GM12878 (cell line): ENCODE measurements at places on chromosomes 11 and 22.
A peak's percentile ranks its signal among the peaks of the same experiment; 100 is the strongest.

- H3K4me3 ChIP-seq: no peak overlapping the region
- H3K27me3 ChIP-seq: no peaks in the 10 kb centered on the region
Observed at GRCh38 chr11:43278193-43278956, 33.4 kb upstream of the API5 start.

DNA sequence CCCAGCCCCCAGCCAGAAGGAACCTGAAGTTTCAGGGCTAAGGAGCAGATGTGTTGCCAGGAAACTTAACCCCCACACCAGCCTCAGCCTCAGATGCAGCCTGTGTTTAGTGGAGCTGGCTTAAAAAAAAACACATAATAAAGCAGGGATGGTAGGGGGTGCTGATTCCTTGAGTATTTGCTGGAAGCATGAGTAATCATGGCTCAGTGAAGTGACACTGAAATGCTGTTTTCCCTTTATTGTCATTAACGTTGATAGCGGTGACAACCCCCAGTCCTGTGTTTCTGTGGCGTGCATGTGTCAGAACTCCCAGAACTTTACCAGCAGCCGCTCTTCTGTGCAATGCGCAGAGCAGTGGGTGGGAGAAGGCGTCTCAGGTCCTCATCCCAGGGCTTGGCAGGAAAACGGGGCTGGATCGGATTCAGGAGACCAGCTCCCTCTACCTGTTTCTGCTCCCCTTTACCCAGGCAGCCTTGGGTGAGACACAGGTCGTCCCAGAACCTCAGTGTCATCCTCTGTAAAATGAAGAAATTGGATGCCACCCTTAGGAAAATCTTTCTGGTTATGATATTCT is 1282.1 kb downstream of the TBC1D22A start:
- H3K36me3 ChIP-seq: no peaks in the 10 kb centered on the region
- peak overlapping the region; percentile 18; the same call in 1 of the 2 replicates for H3K27ac ChIP-seq
- H3K4me3 ChIP-seq: no peak overlapping the region
- DNase-seq: no peak

- no peak for DNase-seq
- H3K27ac ChIP-seq: no peak overlapping the region
- H3K4me1 ChIP-seq: no peaks in the 10 kb centered on the region
- no peaks in the 10 kb centered on the region for H3K27me3 ChIP-seq
- no peak overlapping the region for H3K4me3 ChIP-seq
Observed at GRCh38 chr22:50694099-50694605, 21.5 kb downstream of the SHANK3 start.

- DNase-seq: no peak
- no peak overlapping the region for H3K4me3 ChIP-seq
Observed at GRCh38 chr22:24687322-24687721, 84.3 kb downstream of the GGT1 start.

- H3K36me3 ChIP-seq: peaks cover 32% of the 10 kb centered on the region
- peaks cover 41% of the 10 kb centered on the region for H3K4me1 ChIP-seq
- no peak overlapping the region for H3K27ac ChIP-seq
Observed at GRCh38 chr22:39946126-39946502, 14.1 kb upstream of the TMA7B start.

DNA sequence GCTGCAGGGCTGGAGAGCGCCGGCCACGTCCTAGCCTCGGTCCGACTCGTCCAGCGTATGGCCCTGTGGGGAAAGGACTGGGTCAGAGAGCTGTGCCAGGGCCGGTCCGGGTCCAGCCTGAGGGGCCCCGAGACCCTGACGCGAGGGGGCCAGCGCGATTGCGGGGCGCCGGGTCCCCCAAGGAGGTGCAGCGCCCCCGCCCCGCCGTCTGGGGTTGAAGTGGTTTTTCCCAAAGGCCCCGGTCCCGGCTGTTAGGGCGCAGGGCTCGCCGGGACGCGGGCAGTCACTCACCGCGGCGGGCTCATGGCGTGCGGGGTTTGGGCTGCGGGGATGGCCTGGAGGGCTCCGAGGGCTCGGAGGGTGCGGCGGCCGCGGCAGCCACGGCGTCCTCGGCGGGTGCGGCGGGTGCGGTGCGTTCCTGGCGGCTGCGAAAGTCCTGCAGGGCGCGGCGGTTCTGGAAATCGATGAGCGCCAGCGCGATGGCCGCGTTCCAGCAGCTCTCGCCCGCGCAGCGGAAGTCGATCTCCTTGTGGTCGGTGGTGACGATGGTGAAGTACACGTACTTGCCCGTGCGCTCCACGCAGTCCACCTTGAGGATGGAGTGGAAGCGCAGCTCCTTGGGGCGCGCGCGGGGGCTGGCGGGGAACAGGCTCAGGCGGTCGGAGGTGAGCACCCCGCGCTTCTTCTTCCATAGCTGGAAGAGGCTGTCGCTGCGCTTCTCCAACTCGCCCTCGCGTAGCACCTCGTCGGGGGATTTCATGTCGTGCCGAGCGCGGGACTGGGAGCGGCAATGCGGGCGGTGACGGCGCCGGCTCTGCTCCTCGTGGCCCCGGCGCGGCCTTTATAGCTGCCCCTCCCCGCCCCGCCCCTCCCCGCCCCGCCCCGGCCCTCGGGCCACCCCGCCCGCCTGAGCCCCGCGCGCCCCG is at the start of gene PHLDA2:
PHLDA2 (minus strand) TSS at position 816 of the 926 bp plus-strand sequence; CDS start at position 760, 56 bp downstream.
- H3K36me3 ChIP-seq: no peaks in the 10 kb centered on the region
- H3K27ac ChIP-seq: no peak within 1 kb of the TSS
- peak within 1 kb of the TSS; percentile 62 for H3K4me3 ChIP-seq
- peaks cover 3% of the 10 kb centered on the region for H3K27me3 ChIP-seq
- peaks cover 21% of the 10 kb centered on the region for H3K4me1 ChIP-seq

DNA sequence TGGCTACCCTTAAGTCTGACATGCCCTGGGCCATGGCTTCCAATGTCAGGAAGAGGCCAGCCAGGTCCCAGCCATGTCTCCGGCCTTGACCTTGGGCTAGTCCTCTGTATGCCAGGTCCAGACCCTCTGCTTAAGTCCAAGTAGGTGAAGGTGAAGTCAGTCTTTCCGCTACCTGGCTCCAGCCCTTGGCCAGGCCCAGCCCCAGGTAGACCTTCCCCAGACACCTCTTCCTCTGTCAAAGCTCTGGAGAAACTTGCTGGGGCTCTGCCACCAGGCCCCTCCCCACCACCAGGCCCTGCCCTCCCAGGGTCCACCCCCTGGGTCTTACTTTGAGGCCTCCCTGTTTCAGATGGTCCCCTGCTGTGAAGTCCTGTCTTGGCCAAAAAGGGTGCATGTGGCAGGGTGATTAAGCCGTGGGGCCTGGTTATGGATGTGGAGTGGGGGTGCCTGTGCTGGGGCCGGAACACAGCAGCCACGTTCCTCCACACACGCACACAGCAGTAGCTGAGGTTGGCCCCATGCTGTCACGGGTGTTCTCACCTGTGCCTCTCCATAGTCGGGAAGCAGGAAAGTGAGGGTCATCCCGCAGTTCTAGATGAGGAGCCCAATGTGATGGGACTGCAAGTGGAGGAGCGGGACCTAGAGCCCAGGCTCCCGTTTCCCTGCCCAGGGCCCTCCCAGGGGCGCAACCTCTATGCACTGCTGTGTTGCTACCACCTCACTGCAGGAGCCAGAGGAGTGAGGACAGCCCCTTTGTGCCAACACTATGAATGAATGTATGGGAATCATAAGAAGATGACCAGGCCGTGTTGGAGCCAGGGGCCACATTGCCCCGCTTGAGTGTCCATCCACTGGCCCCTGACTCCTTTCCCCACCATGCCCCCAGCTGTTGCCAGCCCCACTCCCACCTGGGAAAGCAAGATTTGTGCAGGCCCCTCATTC is 72.2 kb downstream of the LINC01488 start:
- DNase-seq: no peak
- H3K27me3 ChIP-seq: no peaks in the 10 kb centered on the region
- H3K27ac ChIP-seq: no peak overlapping the region
- no peaks in the 10 kb centered on the region for H3K4me1 ChIP-seq
- H3K4me3 ChIP-seq: no peak overlapping the region

DNA sequence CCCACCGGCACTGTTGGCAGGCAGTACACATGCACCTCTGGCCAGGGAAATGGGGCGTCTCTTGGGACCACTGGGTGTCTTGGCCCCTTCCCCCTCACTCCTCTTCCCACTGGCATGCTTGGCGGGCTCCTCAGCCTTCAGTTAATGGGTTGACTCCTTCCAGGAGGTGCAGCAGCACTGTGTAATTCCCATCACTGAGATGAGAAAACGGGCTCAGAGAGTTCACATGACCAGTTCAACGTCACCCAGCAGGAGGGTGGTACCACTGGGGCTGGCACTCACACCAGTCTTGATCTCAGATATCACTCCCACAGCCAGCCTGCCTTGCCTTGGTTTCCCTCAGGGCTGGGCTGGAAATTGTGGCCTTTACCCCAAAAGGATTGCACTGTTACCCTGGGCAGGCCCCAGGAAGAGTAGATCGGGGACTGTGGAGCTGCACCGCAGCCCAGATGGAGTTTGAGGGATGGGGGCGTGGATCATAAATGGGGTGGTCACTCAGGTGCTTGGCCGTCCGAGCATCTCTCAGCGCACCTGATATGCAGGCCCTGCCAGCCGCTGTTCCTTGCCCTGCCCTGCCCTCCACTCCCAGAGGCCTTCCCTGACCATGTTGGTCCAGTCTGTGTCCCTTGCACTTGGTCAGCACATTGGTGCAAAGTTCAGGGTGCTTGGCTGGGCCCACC is 16.9 kb downstream of the CAPN5 start:
- H3K4me3 ChIP-seq: no peak overlapping the region
- no peak overlapping the region for H3K27ac ChIP-seq
- no peak for DNase-seq

DNA sequence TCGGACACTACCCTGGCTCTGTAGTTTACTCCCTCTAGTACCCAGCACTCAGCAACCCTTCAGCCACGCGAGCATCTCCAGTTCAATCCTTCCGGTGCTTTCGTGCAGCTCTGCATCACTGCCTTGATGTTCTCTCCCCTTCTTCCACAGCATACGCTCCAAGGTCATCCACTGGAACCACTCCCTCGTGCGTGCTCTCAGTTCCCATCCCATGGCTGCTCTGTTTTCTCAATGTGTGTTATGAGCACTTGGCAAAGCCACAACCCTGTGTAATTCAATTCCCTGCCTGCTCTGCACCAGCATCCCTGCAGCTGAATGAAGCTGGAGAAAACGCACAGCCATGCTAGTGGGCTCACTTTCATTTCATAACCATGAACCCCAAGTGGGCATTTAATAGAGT is 38.5 kb upstream of the NFRKB start:
- H3K36me3 ChIP-seq: no peaks in the 10 kb centered on the region; the same call in 1 of the 2 replicates
- no peak overlapping the region for H3K27ac ChIP-seq
- DNase-seq: no peak
- H3K4me3 ChIP-seq: no peak overlapping the region

GRCh38 chr11:65356394-65356972 is 1.9 kb downstream of the TIGD3 start:
- no peak overlapping the region for H3K27ac ChIP-seq
- peaks cover 4% of the 10 kb centered on the region for H3K4me1 ChIP-seq
- H3K36me3 ChIP-seq: peaks cover 8% of the 10 kb centered on the region
- no peak overlapping the region for H3K4me3 ChIP-seq
- H3K27me3 ChIP-seq: no peaks in the 10 kb centered on the region
- DNase-seq: no peak

DNA sequence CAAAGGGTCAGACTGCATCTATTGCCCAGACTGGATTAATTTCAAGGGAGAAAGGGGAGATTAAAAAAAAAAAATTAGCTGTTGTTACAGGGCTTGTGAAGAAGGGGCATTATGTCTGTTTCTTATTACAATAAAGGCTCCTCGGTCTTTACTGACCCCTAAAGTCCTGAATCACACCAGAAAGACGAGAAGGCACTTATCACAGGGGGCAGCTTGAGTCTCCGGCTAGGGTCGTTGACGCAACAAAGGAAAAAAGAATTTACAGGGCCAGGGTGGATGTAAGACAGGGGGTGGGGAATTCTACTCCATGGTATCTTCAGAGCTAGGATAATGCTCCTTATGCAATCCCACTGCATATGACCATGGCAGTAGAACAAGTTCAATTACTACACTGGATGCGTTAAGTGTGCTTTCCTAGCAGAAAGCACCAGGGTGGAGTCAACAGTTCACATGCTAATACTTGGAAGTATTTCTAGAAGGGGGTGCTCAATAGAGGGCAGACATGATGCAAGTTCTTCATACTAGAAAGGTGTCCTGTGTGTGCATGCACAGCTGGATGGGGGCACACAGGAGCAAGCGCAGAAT is 16.5 kb downstream of the DDX17 start:
- peaks cover 61% of the 10 kb centered on the region for H3K36me3 ChIP-seq
- H3K27ac ChIP-seq: no peak overlapping the region
- H3K27me3 ChIP-seq: no peaks in the 10 kb centered on the region
- DNase-seq: no peak
- no peak overlapping the region for H3K4me3 ChIP-seq

DNA sequence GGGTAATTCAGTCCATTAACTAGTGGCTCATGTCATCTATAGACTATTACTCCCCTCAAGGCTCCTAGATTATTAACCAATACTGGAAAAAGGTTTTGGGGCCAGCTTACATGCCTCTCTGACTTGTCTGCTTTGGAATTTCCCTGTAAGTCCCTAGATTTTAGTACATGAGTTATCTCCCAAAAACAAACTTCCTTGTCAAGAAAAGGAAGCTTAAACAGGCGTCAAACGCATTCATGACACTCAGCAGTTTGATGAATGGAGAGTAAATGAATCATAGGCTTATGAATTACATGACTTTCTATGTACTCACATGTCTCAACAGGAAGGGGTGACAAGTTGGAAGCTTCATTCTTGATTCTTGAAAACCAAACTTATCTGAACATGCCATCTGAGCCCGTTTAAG is 70.8 kb downstream of the BLID start:
- DNase-seq: no peak
- H3K27me3 ChIP-seq: no peaks in the 10 kb centered on the region
- no peaks in the 10 kb centered on the region for H3K4me1 ChIP-seq
- H3K27ac ChIP-seq: no peak overlapping the region
- no peaks in the 10 kb centered on the region for H3K36me3 ChIP-seq

- peak overlapping the region; percentile 91 for H3K27ac ChIP-seq
- no peak for DNase-seq
- peak overlapping the region; percentile 86; the same call in 1 of the 2 replicates for H3K4me3 ChIP-seq
- H3K36me3 ChIP-seq: no peaks in the 10 kb centered on the region; the same call in 1 of the 2 replicates
- H3K27me3 ChIP-seq: no peaks in the 10 kb centered on the region
Observed at GRCh38 chr11:64915376-64915887, 1.6 kb downstream of the ATG2A start.

GRCh38 chr11:15114501-15115475 is at the start of gene INSC:
Gene INSC, plus strand, starts transcription at chr11:15114923. Its CDS starts 34,252 bp downstream, at chr11:15149175.
- H3K27me3 ChIP-seq: no peaks in the 10 kb centered on the region
- H3K4me3 ChIP-seq: no peak within 1 kb of the TSS
- H3K36me3 ChIP-seq: no peaks in the 10 kb centered on the region
- DNase-seq: no peak
- no peak within 1 kb of the TSS for H3K27ac ChIP-seq
- peaks cover 18% of the 10 kb centered on the region for H3K4me1 ChIP-seq

DNA sequence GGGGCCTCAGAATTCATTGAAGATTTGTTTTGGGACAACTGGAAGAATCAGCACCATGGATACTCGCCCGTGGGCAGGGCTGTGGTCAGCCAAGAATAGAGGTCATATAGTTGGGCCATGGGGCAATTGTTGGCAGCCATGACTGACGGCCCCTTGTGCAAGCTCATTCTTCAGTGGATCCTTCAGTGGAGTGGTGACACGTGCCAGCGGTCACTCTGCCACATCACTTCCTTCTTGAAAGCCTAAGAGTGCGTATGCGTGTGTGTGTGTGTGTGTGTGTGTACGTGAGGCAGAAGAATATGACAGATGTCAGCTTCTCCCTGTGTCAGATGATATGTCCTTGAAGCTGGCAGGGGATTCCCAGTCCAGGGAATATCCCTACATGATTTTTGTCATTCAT is 1.8 kb upstream of the IL18BP start:
- DNase-seq: no peak
- H3K4me1 ChIP-seq: peaks cover 49% of the 10 kb centered on the region
- H3K4me3 ChIP-seq: no peak overlapping the region
- no peaks in the 10 kb centered on the region for H3K27me3 ChIP-seq
- peaks cover 23% of the 10 kb centered on the region for H3K36me3 ChIP-seq

- peaks cover 14% of the 10 kb centered on the region for H3K4me1 ChIP-seq
- H3K27me3 ChIP-seq: no peaks in the 10 kb centered on the region
- H3K36me3 ChIP-seq: 0 out of 2 replicates have a peak, but pooled peaks cover 2% of the 10 kb centered on the region
- no peak for DNase-seq
- peak overlapping the region; percentile 81 for H3K4me3 ChIP-seq
- peak overlapping the region; percentile 90 for H3K27ac ChIP-seq
Observed at GRCh38 chr22:42078469-42079318, 806 bp upstream of the SMDT1 start.
